Activated T-helper 1 cell treated with Interleukin-2 at 50 U/mL for 16 hours (primary cell): ENCODE measurements at places on chromosomes 12 and 14.

DNA sequence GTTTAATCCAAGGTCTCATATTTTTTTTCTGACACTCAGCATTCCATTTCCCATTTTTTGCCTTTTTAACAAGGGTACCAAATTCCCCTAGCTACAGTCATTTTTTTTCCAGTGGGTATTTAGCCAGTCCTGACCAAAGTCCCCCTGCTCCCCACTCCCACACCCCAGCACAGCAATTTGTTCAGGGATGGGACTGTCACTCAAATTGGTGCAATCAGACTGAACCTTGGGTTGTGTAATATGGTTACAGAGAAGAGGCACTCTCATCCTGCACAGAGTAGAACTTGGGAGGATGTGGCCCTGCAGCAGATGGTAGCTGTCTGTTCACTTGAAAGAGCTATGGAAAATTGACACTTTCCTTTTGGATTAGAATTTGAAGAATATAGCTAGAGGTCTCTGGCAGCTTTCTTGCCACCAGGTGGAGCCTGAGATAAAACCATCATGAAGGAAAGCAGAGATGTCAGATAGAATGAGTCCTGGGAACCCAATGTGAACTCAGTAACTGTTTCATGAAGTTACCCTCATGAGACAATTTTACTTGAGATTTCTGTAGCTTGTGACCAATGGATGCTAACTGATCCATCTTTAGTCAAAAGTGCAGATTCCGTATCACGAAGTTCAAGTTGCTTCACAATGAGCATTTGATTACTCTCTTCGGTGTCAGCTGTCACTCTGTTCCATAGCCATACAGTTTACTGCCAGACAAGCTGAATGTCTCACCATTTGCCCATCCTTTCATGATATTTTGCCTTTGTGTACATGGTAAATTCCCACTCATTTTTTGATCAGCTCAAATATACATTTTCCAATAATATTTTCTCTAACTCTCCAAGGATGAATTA, 394.0 kb upstream of the SYT1 start:
- no peak for DNase-seq

- no peak for DNase-seq
Observed at GRCh38 chr12:46675736-46676135, 150.1 kb downstream of the SLC38A4 start.

- DNase-seq: no peak
Observed at GRCh38 chr14:101767618-101768362, 6.3 kb downstream of the PPP2R5C start.

DNA sequence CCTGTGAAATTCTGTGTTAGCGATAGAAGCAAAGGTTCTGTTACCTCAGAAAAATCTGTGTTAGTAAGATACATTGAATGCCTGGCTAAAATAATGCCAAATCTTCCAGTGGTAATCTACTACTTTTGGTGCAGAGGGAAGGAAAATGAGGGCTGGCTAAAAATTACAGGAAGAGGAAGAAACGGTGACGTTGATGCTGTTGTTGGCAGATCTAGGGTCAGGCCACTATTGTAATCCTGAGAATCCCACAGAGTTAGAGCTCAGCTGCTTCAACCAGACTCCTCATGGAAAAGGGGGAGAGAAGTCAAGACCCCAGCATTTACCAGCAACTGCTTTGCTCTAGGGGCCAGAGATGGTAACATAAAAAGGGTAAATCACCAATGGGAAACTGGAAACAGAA, 145.1 kb downstream of the PPM1H start:
- no peak for DNase-seq

DNA sequence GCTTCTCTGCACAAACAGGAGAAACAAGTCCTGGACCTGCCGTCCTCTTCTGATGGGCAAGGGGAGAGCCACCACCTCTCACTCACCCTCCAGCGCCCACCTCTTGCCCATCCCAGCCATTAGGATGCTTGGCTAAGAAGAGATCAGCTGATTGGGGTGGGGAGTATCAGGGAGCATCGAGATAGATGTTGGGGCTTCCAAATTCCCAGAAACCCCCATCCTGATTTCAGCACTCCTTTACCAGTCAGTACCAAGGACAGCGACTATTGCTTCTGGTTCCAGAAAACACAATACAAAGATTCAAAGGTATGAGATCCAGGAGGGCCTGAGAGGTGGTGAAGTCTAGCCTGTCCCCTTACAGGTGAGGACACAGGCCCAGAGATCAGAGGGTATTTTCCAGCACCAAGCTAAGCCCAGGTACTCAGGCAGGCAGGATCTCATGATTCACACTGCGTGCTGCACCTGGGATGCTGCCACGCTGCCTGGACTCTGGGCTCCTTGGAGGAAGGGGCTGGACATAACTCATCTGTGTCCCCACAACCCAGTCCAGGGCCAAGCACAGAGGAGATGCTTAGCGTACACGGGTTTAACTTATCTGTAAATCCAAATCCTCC, 76.6 kb downstream of the TUNAR start:
- no peak for DNase-seq

GRCh38 chr12:13153180-13153579, 43.3 kb upstream of the EMP1 start:
- DNase-seq: no peak

DNA sequence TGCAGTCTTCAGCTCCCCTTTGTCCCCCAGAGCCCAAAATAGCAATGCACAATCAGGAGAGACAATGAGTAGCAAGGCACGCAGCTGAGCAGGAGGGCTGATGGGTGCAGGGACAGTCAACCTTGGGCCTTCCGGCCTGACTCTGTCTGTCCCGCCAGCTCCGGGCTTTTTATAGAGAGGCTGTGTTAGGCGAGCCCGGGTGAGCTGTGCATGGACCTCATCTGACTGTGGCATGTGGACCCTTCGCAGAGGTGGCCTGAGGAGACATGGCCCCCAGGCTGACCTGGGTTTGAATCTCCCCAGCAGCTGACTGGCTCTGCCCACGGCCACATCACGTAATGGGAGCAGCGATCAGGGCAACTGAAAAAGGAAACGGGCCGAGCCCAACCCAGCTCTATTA, 177.9 kb downstream of the TSPAN9 start:
- no peak for DNase-seq

- no peak for DNase-seq
Observed at GRCh38 chr14:54771411-54772027, 131.1 kb downstream of the GCH1 start.

DNA sequence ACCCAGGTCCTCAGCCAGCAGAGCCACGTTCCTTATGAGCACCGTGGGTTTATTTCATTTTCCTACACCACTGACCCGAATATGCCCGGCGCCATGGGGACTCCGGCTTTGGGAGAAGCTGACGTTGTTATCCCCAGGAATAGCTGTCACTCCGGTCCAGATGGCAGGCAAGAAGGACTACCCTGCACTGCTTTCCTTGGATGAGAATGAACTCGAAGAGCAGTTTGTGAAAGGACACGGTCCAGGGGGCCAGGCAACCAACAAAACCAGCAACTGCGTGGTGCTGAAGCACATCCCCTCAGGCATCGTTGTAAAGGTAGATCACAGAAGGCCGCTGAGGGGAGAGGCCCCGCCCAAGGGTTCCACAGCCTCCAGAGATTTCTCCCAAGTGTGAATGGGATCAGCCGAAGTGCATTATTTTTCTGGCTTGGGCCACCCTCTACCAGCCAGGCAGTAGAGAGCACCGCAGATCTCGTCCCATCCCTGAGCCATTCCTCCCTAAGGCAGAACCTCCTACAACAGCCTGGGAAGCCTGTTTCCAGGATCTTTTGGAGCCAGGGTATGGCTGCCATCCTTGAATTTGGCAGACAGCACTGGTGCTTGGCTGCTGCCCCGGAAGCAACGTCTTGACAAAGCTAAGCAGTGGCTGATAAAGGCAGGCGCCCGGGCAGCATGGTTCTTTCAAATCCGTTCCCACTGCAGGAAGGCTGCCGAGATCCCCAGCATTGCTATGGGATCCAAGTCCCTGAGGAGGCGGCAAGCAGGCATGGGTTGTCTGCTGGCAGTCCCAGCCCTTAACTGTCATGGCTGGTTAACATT, 17.8 kb downstream of the CDK2AP1 start:
- no peak for DNase-seq

GRCh38 chr14:63486738-63487137, 56.4 kb downstream of the PPP2R5E start:
- DNase-seq: no peak

DNA sequence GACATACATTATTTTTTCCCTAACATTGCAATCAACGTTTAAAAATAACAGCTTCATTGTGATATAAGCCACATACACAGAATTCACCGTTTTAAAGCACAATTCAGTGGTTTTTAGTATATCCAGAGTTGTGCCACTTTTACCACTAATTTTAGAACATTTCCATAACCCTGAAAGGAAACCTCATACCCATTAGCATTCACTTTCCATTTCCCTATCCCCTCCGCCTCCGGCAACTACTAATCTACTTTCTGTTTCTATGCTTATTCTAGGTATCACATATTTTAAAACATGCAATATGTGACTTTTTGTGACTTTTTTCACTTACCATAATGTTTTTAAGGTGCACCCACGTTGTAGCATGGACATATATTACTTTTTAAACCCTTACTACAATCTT, 55.6 kb upstream of the ISM2 start:
- DNase-seq: no peak

GRCh38 chr14:101586531-101587430, 25.5 kb downstream of the DIO3 start:
- no peak for DNase-seq

DNA sequence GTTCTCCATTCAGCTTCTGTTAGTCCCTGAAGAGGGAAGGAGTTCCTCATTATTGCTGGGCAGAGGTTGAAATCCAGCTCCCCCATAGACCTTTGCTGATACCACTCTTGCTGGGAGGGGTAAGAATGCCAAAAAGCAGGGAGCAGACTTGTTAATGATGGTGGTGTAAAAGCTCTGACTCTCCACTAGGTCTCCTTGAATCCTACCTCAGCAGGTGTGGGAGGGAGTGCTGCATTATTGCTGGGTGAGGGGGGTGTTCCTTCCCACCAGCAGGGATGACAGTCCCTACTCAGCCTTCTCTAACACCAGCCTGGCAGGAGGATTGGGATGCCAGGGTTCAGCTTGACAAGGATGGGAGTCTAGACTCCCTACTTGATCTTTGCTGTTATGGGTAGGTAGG, 185.8 kb upstream of the NOS1 start:
- DNase-seq: no peak

DNA sequence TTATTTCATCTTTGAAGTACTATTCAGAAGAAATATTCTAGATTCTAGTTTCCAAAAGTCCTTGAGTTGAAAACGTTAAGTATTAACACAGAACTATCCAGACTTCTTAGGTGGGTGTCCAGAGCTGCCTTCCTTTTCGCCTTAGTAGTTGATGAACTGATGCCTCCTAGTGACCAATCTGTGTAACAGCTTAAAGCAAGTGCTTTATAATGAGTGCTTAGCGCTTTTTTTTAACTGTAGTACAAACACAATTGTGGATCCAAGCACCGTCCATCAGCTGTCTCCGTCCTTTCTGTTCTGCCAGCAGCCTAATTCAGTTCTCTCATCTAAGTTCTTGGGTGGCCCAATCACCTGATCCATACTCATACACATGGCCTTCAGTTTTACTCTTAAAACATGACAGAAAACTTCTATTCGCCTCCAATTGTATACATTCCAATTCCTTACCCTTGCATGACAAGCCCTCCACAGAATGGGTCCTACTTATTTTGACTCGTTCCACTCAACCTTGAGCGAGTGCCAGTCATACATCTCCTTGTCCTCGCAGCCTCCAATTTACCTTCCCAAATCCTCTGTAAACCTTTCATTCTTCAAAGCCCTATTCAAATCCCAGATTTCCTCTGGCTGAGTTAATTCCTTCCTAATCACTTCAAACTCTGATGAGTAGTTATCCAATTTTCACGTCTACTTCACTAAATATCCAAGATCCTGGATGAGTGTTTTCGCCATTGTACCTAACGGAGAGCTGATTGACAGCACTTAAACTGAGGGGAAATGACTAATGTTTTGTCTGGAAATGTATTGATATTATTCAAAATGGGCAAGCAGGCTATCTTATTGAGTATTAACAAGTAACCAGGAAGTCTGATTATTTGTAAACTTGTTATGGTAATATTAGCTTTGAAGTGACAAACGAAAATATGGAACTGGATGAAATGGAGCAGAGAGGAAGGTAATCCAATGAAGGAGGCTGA, 5.8 kb upstream of the PHLDA1 start:
- DNase-seq: no peak

- DNase-seq: no peak
Observed at GRCh38 chr12:3105690-3106479, 28.7 kb downstream of the TSPAN9 start.

GRCh38 chr12:18222699-18223098, 38.6 kb upstream of the PIK3C2G start:
- DNase-seq: no peak

DNA sequence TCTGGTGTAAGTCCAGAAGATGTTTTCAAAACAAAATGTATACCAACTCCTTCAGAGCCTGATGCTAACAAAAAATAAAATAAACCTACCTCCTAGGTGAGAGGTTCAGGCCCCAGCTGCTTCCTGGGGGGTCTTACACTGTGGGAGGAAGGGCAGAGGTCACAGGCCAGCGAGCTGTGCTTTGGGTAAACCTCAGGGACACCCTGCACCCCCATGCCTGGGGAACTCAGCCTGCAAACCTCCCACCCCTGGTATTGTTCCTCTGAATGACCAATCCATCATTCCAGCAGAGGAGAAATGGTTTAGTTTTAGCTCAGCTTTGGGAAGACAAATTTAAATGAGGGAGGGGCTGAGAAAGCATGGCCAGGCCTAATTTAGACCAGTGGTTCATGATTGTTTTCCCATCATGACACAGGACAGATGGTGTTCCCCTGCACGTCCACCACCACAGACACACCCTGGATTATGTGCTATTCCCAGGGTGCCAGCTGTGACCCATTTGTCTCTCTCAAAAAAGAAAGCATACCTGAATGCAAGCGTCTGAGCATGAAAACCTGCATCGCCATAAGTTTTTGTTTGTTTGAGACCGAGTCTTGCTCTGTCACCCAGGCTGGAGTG, 14.5 kb upstream of the TFCP2 start:
- no peak for DNase-seq

- no peak for DNase-seq
Observed at GRCh38 chr14:73049428-73049827, 8.9 kb upstream of the RBM25 start.

DNA sequence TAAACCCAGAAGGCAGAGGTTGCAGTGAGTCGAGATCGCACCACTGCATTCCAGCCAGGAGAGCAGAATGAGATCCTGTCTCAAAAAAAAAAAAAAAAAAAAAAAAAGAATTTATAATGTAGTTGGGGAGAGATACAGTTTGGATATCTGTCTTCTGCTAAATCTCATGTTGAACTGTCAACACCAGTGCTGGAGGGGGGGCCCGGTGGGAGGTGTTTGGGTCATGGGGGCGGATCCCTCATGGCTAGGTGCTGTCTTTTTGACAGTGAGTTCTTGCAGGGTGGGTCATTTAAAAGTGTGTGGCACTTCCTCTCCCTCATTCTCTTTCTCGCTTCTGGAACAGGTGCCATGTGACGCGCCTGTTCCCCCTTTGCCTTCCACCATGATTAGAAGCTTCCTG, 32.8 kb downstream of the CLIP1 start:
- DNase-seq: no peak
